ENCODE measurements at places on chromosomes 6 and 20.
A peak's percentile ranks its signal among the peaks of the same experiment; 100 is the strongest.

- DNase-seq, result no peak
Observed at GRCh38 chr20:57388953-57389694, 2.1 kb upstream of the RBM38 start.

- DNase-seq, result no peak
Observed at GRCh38 chr20:11101243-11101642, 427.4 kb upstream of the JAG1 start.

GRCh38 chr6:49713346-49713745 is at the start of gene CRISP2:
CRISP2 (minus strand) TSS chr6:49713543; CDS start chr6:49709196, 4,347 bp downstream.
- no peak for DNase-seq

DNA sequence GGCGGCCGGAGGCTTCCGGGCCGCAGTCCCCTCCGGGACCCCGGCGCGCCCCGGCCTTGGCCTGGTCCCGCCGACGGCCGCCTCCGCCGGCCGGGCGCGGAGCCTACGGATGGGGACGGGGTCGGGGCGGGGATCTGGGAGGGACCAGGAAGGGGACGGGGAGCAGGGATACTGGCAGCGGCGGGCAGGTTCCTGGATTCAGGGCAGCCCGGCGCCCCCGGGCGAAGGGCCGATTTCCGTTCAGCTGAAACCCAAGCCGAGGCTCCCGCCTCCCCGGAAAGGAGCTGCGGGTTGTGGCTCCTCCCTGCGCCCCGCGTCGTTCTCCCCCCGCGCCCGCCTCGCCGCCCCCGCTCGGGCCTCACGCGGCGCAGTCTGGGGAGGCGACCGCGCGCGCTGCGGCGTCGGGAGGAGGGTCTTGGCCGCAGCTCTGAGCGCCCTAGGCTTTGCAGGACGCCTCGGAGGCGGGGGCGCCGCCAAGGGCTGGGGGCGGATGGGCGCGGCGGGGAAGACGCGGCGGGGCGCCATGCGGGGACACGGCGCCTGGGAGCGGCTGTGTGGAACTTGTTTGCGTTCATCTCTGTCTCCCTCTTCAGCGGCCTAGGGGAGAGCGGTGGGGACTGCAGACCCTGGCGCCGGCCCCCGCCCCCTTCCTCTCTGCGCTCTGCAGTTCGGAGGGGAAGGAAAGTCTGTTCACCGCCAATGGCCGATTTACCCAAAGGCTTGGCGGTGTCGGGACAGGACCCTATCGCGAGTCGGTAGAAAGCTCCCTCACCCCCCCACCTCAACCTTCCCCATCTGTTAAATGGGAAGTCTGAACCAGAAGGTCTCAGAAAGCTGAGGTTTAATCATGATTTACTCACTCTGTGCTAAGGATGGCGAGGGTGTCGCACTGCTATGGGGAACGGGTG is 22.7 kb upstream of the TMEM181 start:
- DNase-seq, result peak; percentile 12

DNA sequence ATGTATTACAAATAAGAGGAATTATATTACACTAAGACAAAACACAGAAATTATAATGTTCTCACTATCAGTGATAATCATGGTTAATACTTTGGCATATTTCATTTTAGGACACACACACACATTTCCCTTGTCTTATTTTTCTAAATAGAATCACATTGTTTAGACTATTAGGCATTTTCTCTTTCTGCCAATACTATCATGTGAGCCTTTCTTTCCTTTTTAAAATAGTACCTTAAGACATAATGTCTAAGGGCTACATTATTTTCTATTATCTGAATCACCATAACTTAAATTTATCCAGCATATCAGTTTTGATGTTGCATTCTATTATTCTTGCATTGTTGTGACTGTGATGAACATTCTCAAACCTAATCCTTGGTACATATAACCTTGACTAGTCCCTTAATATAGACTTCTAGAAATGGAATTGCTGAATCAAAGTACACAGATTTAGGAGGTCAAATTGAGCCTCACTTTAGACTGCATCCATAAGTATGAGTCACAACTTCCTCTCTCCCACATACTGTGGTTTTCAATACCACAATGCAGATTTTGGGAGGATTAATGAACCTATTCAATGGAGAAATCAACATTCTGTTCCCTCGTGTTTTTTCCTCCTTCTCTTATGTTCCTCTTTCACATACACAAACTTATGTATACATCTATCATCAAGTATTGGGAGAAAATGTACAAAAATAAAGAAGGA is 212.6 kb downstream of the MOXD1 start:
- peak; percentile 64 for DNase-seq

- DNase-seq, result peak; percentile 42
Observed at GRCh38 chr6:87907521-87907920, 140.1 kb upstream of the SPACA1 start.

All from skeletal muscle cell (primary cell).